ENCODE measurements at places on chromosomes 11 and 22. TPM values are rescaled to one million over a fixed set of nuclear protein-coding genes. Genes with fewer than 3 reads are reported as not detected.

- peaks cover 30% of the 10 kb centered on the region for H3K4me1 ChIP-seq
- H3K27ac ChIP-seq, result no peak overlapping the region
- DNase-seq, result no peak
Measured at GRCh38 chr22:50363166-50363802, 20.2 kb downstream of the PPP6R2 start.

GRCh38 chr11:88293931-88294330, 43.6 kb downstream of the CTSC start:
- H3K27ac ChIP-seq, result no peak overlapping the region
- no peak overlapping the region for H3K4me3 ChIP-seq
- no peaks in the 10 kb centered on the region for H3K4me1 ChIP-seq
- no peak for DNase-seq
- H3K27me3 ChIP-seq, result no peaks in the 10 kb centered on the region

DNA sequence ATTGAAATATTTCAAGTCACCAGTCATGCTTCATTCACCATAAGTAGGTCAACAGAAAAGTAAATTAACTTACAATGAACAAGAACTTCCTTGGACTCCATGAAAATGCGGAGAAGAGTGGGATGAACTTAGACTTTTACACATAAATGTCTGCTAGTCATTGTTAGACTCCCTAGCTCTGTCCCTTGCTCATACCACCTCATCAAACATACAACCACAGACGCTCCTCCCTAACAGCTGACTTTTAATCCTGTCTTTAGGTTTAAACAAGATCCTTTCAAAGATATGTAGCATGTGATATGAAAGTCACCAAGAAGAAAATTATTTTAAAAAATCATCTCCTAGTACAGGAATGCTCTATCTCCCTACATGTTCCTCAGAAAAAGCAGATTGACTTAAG, 248.1 kb downstream of the DLG2 start:
- H3K4me3 ChIP-seq, result no peak overlapping the region
- no peaks in the 10 kb centered on the region for H3K36me3 ChIP-seq
- no peak overlapping the region for H3K27ac ChIP-seq
- no peaks in the 10 kb centered on the region for H3K4me1 ChIP-seq
- DNase-seq, result no peak

DNA sequence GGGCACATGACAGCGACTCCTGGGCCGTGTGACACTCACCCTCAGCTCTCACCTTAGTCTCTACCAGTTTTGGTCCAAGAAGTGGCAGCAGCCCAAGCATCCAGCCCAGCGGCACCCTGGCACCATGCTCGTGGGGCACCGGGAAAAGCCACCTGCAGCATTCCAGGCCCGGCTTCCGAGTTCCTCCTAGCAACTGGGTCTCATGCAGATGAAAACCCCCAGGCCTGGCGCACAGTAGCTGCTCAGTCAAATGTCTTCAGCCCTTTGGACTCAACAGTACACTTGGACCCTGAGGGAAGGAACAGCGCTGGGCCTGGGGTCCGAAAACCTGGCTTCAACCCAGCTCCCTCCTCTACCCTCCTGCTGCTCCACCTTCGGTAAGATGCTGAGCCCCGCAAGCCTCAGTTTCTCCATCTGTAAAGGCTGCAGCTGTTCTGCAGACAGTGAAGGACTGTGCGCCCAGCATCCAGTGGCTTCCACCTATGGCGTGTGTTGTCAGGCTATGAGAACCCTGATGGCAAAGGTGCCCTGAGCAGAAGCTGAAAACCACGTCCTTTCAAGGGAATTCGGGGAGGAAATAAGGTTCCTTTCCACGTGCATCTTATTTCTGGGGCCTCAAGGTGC, 66.0 kb downstream of the PHF21B start:
- no peaks in the 10 kb centered on the region for H3K4me1 ChIP-seq
- H3K27ac ChIP-seq, result no peak overlapping the region
- no peak overlapping the region for H3K4me3 ChIP-seq
- H3K27me3 ChIP-seq, result no peaks in the 10 kb centered on the region

DNA sequence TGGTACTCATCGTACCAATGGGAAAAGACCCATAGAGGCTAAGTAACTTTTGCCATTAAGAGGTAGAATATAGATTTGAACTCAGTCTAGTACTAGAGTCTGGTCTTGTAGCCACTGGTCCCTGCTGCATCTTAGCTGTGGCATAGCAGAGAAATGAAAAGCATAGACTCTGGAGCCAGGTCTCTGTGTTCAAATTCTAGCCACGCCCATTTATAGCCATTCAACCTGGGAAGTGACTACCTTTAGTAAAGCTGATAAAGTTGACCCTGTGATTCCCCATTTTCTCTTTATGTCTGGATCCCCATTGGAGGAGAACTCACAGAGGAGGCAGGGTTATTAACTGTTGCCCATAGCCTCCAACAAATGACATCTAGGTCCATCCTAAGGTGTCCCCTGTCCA, 113.6 kb downstream of the ME3 start:
- H3K4me3 ChIP-seq, result no peak overlapping the region
- peaks cover 28% of the 10 kb centered on the region for H3K4me1 ChIP-seq
- peak overlapping the region; percentile 65 for H3K27ac ChIP-seq
- no peaks in the 10 kb centered on the region for H3K36me3 ChIP-seq
- H3K27me3 ChIP-seq, result no peaks in the 10 kb centered on the region

GRCh38 chr22:35725521-35725920, 7.8 kb downstream of the APOL5 start:
- H3K36me3 ChIP-seq, result no peaks in the 10 kb centered on the region
- no peak overlapping the region for H3K27ac ChIP-seq
- no peaks in the 10 kb centered on the region for H3K27me3 ChIP-seq
- no peak for DNase-seq
- no peaks in the 10 kb centered on the region for H3K4me1 ChIP-seq

DNA sequence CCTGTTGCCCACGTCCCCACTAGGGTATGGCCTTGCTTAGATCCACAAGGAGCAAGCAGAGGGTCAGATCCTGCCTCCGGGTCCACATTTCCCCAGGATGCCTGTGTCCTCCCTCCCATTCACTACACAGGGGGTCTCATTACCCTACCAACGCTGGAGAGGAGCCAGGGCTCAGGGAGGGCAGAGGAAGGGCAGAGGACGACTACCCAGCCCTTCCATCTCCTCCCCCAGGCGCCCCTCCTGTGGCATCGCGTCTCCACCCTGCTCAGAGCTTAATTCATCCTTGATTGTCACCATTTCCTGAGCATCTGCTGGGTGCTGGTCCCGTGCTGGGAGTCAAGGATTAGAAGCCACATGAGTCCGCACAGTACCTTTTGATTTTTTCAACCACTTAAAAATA, 5.0 kb downstream of the NFAM1 start:
- no peak overlapping the region for H3K4me3 ChIP-seq
- no peaks in the 10 kb centered on the region for H3K36me3 ChIP-seq
- H3K27me3 ChIP-seq, result no peaks in the 10 kb centered on the region
- no peak overlapping the region for H3K27ac ChIP-seq
- no peak for DNase-seq
- peaks cover 6% of the 10 kb centered on the region for H3K4me1 ChIP-seq

PRG3 gene
- total RNA-seq, result not detected

IFTAP gene
- total RNA-seq, result 37.7 TPM

Data from right atrium auricular region (tissue), 2 donors.